ENCODE measurements at places on chromosomes 11 and 22.

DNA sequence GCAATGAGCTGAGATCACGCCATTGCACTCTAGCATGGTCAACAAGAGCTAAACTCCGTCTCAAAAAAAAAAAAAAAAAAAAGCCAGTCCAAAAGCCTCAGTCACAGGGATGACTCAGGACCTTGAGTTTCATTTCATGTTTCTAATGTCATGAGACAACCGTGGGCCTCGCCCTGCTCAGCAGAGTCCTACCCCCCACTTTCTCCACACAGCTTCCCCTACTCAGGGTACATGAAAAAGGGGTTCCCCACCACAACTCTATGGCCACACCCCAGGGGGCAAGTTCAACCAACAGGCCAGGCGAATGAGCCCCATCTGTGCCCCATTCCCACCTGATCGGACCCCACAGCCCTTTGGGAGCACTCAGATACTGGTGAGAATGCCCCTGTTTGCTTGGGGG, 24.3 kb upstream of the ADA2 start:
- no peak for DNase-seq

DNA sequence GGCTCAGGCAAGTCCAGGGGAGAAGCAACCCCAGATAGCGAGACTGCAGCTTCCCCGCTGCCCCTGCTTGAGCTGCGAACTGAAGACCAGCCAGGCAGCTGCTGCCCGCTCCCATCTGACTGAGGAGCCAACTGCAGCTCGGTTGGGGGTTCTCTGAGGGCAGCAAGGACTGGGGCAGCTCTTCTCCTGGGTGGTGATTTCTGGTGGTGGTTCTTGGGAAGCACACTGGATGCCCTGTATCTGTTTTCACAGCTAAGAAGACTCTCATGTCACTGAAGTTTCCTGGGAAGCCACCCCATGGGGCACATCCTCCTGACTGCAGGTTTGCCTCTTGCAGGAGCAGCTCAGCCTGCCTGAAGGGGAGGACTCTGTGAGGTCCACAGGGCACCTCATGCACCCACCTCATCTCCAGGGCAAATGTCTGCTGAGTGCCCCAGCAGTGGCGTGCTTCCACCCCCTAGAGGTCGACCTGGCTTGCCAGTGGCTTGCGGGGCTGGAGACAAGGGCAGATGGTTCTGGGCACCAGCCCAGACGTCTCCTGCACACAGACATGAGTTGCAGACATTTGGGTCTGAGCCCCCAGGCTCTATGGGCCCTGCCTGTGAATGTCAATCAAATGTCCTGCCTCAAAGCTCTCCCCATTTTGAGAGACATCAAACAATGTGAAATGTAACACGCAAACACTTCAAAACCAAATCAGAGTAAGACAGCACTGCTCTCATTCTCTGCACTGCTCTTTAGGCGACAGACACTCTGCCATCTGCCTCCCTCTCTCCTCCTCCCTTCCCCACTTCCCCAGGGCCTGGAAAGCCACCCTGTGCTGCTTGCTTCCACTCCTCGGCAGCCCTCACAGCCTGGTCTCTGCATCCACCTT, 800.9 kb downstream of the BRD1 start:
- no peak for DNase-seq

DNA sequence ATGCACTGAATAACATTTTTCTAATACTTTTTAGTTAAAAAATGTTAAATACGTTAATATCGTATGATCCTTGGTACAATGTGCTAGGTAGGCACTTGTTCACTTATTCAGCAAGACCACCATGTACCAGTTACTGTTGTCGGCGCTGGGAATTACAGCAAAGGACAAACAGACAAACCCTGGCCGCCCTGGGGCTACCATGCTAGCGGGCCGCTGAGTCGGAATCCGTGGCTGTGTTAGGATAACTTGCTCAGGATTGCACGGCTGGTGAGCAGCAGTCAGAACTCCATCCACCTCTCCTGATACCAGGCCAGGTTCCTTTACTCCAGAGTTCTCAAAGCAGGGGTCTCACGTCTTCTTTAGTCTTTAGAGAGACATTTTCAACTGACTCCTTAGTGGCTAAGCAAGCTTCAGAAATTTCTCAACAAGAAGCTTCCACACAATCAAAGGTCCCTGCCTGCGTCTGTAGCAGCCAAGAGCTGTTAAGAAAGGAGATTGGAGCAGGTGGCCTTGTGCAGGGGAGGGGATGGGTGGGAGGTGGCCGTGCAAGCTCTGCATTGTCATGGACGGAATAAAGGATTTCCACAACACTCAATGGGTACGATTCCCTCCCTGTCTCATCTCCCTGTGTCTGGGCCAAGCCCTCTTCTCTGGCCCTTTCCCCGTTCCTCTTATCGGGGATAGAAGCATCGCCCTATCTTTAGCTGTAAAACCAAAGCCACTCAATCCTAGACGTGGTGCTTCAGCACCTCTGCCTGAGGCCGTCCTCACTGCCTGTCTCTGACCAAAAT, 39.8 kb upstream of the NNMT start:
- no peak for DNase-seq

DNA sequence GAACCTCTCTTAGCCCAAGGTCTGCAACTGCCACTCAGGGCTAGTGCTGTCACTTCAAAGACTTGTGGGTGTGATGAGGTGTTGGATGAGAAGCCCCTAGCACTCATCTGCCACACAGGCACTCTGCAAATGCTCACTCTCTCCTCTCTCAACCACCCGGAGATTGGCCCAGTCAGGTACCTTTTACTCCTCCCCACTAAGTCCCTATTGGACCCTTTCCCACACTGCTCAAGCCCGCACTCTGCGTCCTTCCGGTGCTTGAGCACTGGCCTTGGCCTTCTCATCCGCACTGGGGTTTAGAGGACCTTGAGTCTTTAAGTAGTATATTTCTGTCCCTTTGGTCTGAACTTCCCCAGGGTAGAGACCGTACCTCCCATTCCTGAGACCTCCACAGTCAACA, 308.0 kb downstream of the NXPE2 start:
- DNase-seq = no peak

- peak; percentile 70 for DNase-seq
Observed at GRCh38 chr22:45645526-45646414, 25.9 kb upstream of the ATXN10 start.

GRCh38 chr11:23974601-23975000, 522.3 kb upstream of the LUZP2 start:
- DNase-seq = no peak

- DNase-seq = no peak
Observed at GRCh38 chr11:2768471-2769408, 68.9 kb upstream of the KCNQ1OT1 start.

GRCh38 chr22:37300551-37301017, 18.3 kb downstream of the CYTH4 start:
- no peak for DNase-seq

- no peak for DNase-seq
Observed at GRCh38 chr11:74780248-74781005, 31.8 kb downstream of the RNF169 start.

Data from stimulated activated CD4-positive, alpha-beta T cell treated with anti-CD3 and anti-CD28 coated beads, TNF-alpha, amount 100 ng/mL, for 4 hours (primary cell).